ENCODE measurements at places on chromosomes 1 and 21.

GRCh38 chr1:61087571-61087970, 5.2 kb downstream of the NFIA start:
- no peak for DNase-seq

DNA sequence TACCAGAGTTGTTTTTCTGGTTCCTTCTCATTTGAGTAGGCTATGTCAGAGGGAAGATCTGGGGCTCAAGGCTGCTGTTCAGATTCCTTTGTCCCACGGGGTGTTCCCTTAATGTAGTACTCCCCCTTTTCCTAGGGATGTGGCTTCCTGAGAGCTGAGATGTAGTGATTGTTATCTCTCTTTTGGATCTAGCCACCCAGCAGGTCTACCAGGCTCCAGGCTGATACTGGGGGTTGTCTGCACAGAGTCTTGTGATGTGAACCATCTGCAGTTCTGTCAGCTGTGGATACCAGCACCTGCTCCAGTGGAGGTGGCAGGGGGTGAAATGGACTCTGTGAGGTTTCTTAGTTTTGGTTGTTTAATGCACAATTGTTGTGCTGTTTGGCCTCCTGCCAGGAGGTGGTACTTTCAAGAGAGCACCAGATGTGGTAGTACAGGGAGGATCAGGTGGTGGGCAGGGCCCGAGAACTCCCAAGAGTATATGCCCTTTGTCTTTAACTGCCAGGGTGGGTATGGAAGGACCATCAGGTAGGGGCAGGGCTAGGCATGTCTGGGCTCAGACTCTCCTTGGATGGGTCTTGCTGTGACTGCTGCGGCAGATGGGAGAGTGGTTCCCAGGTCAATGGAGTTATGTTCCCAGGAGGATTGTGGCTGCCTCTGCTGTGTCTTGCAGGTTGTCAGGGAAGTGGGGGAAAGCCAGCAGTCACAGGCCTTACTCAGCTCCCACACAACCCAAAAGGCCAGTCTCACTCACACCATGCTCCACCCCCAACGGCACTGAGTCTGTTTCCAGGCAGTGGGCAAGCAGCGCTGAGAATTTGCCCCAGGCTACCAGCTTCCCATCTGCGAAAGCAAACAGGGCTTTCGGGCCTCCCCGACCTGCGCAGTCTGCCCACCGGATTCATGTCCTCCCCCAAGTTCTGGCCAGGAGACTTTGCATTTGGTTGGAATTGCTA, 64.2 kb downstream of the SERINC2 start:
- peak; percentile 50 for DNase-seq

DNA sequence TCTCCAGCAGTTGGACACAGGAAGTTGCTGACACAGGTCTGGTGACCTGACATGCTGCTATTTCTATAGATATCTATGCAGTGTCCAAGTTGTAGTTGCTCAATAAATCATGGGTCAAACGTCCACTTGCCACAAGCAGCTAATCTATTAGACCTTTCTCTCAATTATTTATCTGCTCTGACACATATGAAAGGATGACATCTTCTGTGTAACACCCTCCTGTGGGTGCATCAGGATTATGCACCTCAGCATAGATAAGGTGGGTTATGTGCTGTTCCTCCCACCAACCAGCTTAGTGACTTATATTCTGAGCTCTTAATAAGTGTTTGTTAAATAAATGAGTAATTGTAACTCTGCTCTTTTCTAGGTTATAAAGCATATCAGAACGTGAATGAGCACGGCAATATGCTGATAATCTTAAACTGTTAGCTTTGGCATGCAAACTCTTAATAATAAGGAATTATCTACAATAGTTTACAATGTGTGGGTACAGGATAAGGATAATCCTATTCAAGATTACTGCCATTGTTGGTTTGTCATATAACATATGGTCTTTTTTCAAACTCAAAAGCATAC, 90.7 kb upstream of the GCLM start:
- no peak for DNase-seq

DNA sequence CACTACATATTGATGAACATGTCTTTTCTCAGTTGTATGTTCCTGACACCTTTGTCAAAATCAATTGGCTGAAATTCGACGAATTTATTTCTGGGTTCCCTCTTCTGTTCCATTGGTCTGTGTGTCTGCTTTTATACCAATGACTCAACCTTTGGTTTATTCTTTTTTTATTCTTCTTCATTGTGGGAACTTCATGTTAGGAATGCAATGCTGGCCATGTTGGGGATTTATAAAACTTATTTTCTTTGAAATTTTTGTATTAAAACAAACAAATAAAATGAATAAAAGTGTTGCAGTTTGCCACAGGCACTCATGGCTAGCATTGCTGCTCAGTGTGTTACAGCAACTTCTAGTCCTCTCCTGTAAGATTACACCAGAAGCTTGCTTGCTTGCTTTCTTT, 287.8 kb downstream of the DUSP10 start:
- no peak for DNase-seq

DNA sequence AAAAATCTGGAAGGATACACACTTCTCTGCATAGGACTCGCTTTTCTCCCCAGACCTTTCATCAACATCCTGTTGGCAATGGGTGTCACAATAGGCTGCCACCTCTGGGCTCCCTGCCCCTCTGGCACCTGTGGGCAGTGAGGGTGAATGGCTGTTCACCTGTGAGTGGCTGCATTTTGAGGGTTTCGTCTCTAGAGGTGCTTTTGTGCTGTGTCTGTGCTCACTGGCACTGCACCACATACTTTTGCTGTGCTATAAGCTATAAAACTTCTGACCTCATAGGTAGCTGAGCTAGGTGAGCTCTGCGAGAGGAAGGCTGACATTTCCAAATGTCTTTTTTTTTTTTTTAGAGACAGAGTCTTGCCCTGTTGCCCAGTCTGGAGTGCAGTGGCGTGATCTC, 35.9 kb downstream of the SLC30A1 start:
- no peak for DNase-seq

DNA sequence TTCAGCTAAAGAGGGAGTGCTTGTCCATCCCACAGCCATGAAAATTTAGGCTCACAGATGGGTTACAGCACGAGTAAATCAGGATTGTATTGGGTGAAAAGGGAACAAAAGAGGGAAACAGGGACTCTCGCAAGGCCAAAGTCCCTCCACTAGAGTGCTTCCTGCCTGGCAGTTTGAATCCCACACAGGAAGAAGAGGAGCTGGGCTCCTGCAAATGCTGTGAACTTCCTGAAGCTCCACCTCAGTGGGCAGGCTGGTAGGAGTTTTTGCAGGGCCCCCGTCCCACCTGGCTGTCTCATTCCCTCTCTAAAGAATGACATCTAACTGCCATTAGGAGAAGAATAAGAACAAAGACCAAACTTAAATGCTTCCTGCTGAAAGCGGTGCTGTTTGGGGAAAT, 712.0 kb upstream of the PRMT6 start:
- no peak for DNase-seq

GRCh38 chr1:93707956-93708355, 26.3 kb upstream of the BCAR3 start:
- DNase-seq = no peak

DNA sequence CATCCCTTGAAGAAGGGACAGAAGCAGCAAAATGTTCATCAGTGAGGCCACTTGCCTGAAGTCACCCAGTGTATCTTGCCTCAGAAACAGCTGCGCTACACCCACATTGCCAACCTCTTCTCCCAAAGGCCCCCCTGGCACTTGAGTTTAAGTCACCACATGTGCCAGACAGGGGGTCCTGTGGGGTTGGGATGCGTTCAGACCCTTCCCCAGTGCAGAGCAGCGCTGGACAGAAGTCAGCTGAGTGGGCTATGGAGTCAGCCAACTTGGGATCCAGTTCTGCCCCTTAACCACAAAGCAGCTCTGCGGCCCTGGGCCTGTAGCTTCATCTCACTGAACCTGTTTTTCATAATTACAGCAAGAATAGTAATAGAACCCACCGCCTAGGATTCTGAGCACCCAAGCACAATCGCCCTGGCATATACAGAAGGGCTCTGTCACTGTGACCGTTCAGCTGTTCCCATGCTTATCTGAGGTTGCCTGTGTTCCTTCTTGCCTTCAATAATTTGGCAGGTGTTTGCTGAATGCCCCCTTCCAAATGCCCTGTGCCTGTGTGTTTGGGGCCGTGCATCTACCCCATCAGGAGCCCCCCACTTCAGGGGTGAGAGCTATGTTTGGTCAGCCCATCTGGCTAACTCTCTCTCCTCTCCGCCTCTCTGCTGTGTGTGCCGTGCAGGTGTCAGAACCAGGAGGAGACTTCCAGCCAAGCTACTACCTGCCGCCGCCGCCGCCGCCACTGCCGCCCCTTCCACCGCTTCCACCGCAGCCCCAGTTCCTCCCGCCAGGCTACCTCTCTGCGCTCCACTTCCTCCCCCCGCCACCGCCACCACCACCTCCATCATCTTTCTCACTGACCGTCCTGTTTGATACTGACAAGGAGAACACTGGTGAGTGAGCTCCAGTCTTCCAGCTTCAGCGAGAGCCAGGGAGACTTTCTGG, 5.0 kb downstream of the DMRTB1 start:
- DNase-seq = no peak

GRCh38 chr1:10456048-10456447, 6.2 kb downstream of the CORT start:
- no peak for DNase-seq

- no peak for DNase-seq
Measured at GRCh38 chr1:219427403-219427802, 185.5 kb downstream of the ZC3H11B start.

DNA sequence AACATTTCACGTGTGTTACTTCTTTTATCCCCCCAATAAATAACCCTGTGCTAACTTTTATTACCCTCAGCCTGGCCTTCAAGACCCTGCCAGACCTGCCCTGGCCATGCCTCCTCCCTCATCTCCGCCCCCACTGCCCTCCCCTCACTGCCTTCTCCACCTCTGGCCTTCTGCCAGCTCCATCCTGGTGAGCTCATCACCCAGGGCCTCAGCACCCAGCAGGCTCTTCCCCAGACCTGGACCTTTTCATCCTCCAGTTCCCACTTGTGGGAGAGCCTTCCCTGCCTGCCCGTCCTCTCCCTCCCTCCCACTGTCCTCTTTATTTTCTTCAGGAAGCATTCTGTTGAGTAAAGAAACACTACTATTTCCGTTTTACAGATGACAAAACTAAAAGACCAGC, 72.0 kb downstream of the SLC66A1 start:
- DNase-seq = peak; percentile 1

GRCh38 chr1:168636642-168637111, 60.3 kb downstream of the XCL1 start:
- no peak for DNase-seq

DNA sequence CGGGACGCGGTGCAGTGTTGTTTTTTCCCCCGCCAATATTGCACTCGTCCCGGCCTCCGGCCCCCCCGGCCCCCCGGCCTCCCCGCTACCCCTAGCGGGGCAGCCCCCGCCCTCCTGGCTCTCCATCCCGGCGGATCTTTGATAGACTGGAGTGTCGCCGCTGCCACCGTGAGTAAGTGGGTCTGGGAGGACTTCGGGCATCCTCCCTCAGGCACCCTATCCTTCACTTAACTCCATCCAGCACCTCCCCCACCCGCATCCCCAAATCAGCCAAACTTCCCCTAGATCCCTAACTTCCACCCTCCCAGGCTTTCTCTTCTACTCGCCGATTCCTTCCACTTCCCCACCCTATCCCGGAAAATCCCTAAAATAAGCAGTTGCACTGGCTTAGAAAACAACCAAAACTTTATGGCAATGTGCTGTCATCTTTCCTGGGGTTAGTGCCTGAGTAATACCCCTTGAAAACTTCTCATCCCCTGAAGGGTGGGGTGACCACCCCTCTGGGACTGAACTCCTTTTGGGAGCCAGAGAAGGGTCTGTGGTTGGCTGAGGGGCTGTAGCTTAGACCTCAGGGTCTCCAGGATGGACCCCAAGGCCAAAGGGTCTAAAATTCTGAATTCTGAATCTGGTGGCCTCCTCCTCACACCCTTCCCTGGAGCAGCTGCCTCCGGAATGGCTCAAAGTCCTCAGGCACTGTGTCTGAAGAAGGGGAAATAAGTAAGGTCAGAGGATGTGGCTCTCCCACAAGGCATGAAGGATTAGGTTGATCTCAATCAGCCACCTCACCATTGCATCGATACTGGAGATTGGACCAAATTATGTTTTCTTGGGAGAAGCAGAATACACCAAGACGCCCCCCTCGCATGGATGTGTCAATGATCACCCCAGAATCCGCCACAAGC, 12.2 kb downstream of the THBS3 start:
- no peak for DNase-seq

- DNase-seq = no peak
Measured at GRCh38 chr1:185365951-185366350, 48.9 kb upstream of the IVNS1ABP start.

- DNase-seq = peak; percentile 77
Measured at GRCh38 chr1:54070171-54070837, 16.9 kb downstream of the TCEANC2 start.

DNA sequence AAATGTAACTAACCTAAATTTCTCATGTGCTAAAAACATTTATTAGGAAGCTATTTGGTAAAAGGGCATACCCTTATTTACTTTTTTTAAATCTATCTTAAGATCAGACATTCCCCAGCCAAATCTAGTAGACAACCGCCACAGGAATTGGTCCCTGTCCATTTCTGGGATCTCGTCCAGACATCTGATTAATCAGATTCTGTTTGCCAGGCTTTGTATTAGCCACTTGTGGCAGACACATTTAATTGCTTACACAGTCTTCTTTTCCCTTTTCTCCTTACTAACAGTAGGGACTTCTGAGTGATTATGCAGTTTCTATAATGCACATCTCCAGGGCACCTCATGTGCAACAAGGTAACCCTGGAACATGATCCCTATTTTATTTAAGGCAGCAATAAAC, 449.0 kb upstream of the RGS18 start:
- no peak for DNase-seq

DNA sequence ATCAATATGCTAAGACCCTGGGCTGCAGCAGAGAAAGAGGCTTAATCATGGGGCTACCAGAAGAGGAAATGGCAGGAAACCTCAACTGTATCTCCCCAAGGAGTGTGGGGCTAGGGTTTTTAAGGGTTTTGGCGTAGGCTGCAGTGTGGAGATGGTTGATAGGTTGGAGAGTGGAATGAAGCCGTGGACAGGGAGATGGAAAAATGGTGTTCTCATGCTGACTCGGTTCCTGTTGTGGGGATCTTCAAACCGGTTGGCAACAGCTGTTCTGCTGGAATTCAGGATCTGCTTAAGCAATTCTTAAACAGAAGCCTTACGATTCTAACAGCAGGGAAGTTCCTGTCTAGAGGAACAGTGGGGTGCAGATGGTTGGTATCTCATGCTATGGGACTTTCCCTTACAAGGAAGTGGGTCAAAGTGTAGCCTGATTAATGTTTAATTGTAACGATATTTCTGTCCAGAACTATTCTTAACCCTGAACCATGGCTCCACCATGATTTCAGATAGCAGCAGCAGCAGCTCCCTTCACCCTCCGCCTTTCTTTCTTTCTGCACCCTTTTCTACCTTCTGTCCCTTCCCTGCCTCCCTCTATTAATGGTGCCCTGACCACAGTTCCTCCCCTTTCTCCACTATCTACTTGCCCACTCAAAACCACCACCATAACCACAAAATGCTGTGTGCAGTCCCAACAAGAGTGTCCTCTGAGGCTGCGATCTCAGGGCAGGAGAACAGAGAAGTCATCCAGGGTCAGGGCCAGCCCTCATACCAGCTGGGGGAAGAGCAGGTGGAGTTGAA, 30.8 kb downstream of the RSPH1 start:
- DNase-seq = no peak
